ENCODE measurements at places on chromosomes 7 and 10.

- no peak for DNase-seq
Measured at GRCh38 chr10:3982746-3983442, 197.9 kb upstream of the KLF6 start.

- DNase-seq = no peak
Measured at GRCh38 chr7:22604246-22604645, 104.3 kb upstream of the STEAP1B start.

GRCh38 chr7:144830024-144830785, 5.6 kb downstream of the TPK1 start:
- no peak for DNase-seq

DNA sequence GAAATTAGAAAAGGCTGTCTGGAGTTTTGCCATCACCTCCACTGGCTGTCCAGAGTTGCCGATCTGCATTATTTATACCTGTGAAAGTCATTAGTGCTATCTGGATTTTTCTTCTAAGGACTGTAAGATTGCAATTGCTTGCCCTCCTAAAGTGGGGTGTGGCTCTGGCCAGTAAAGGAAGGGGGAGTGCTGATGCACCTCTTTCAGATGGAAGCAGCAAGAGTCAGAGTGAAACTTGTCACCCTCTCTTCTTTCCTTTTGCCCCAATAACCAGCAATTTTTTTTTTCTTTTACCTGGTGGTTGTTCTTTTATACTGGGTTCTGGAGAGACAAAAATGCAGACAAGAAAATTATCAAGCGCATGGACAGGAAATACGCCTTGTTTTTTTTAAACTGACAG, 527.4 kb upstream of the NRP1 start:
- DNase-seq = no peak

GRCh38 chr10:77593771-77594470, 43.7 kb downstream of the KCNMA1 start:
- DNase-seq = no peak
